Stimulated activated CD8-positive, alpha-beta memory T cell treated with anti-CD3 and anti-CD28 coated beads, Interleukin-15, amount 100 ng/mL, for 4 hours (primary cell): ENCODE measurements at places on chromosomes 7 and 10.
A peak's percentile ranks its signal among the peaks of the same experiment; 100 is the strongest.

GRCh38 chr10:124649214-124649613, 95.0 kb downstream of the FAM53B start:
- DNase-seq = no peak

DNA sequence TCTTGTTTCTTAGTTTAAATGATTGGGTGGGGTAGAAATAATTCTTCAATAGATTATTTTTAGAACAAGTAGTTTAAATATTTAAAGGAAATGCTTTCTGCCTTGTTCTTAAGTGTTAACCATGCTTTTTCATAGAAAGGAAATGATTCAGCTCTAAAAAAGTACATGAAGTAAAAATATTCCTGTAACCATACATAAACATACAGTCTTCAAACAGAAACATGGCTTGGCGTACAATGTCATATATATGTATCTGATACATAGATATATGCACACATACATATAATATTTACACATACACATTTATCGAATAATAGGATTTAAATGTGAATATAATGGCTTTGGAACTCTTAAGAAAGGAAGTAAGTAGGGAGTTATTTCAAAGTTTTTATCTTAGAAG, 84.4 kb downstream of the RUNDC3B start:
- DNase-seq = no peak

GRCh38 chr10:111709603-111710002, 474.0 kb downstream of the GPAM start:
- no peak for DNase-seq

DNA sequence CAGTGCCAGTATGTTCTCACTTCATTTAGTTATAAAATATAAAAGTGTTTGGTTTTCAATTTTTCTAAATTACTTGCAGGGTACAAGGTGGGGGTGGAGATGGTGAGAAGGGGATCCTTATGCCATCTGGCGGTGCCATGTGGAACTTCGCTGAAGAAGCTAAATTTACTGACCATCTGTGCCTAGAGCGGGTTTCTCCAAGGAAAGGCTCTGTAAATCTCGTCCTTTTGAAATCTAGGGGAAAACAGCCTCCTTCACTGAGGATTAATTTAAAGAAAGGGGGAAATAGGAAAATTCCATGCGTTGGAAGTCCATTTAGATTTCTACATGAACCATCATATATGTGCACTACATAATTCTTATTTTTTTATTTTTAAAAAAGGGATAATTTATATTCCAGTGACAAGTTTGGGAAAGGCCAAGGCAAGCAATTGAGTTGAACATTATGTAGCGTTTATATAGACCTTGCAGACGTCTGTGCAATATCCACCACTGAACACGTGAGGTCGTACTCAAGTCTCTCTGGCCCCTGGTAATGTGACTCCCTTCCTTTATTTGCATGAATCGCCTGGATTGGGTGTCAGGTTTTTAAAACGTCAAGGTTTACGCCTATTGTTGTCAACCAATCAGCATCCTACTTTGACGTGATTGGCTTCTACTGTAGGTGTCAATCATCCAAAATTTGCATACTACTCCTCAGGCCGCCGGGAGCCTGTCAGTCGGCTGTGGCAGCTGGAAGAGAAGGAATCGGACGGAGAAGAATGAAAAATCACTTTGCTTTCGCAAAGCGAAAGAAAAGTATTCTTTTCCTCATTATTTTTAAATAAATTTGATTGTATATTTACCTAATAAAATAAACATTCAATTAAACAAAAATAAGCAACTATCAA, 297.1 kb upstream of the NFE2L3 start:
- DNase-seq = no peak

DNA sequence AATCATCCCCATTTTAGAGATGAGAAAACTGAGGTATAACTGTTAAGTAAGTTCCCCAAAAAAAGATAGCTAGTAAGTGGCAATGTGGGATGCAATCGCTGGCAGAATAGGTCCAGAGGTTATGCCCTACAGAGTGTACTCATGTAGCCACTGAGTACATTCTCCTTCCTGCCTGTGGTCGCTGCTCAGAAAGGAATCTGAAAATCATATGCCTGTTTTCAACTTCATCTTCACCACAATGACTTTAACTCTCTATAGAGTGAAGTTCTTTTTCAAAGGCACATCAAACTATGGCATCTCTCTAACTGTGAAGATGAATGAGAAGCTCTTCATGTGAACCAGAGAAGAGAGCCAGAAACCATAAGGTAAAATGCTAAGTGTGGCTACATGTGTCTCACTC, 162.2 kb upstream of the SLC25A13 start:
- DNase-seq = no peak

GRCh38 chr7:123939784-123940183, 14.7 kb downstream of the SPAM1 start:
- DNase-seq = no peak

- DNase-seq = no peak
These were observed 15.2 kb upstream of the LAMB4 start for GRCh38 chr7:108145401-108145800.

- DNase-seq = no peak
These were observed 1396.5 kb upstream of the CELF2 start for GRCh38 chr10:9621216-9621615.

DNA sequence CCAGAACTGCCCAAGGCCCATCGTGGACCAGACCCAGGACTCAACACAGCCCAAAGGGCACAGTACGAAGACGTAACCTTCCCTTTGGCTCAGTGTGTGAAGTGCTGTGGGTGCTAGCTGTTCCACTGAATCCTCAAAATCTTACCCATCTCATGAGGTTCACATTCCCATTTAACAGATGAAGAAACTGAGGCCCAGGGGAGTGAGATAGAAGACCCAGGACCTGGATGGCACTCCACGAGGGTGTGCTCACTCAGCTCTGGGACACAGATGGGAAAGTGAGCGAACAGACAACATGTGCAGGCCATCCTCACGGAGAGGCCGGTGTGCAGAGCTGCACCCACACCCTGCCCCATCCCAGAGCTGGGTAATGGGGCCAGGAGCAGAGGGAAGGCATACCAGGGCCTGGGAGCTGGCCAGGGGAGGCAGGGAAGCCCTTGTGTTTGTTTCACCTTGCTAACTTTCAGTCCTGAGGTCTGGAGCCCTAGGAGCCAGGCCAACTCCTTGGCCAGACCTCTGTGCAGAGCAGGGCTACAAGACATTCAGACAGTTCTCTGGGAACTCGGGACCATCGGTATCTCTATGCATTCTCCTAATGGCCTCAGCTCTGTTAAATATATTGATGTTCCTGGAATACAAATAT, 100.3 kb upstream of the ZMIZ1 start:
- no peak for DNase-seq

DNA sequence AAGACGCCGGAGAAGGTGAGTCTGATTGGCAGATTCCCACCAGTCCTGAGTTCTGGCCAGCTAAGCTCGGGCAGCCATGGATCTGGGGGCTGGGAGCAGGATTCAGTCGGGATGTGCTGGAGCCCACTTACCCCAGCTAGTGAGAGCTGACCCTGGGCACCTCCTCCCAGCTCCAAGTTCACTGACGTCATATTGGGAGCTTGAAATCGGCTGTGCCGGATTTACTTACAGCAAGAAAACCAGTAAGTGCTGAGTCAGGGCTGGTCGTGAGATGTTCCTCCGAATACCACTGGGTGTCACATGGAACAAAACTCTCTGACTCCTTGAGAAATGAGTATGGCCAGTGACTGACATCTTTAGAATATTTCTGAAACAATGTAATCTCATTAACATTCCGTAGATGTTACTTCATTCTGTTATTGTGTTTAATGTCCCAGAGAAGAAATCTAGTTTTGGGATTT, 621.2 kb downstream of the SDK1 start:
- DNase-seq = no peak

GRCh38 chr10:77877441-77878344, 48.9 kb downstream of the DLG5 start:
- peak; percentile 29 for DNase-seq

DNA sequence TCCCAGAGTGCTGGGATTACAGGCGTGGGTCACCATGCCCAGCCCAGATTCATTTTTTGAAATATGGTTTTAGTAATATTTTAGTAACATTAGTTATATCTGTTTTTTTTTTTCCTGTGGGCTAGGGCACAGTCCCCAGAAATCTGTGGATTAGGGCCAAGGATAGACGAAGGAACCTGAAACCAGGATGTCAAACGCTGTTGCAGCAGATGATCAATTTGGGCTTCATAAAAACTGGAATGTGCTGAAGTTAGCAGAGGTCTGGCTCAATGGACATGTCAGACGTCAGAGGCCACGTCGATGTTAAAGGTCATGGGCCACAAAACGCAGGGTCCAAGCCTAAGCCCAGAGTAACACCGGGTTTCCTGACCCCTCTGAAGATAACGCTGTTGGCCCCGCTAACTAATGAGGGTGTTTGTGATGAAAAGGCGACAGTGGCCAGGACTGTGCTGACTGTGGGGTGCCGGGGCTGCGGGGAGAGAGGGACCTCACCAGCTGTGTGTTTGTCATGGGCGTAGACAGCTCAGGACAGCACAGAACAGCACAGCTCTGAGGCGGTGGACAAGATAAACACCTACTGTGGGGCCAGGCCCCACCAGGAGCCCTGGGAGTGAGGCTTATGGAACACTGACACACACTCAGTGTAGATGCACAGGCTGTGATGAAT, 23.8 kb upstream of the GTPBP4 start:
- DNase-seq = no peak

GRCh38 chr7:16592395-16592794, 53.2 kb downstream of the ANKMY2 start:
- DNase-seq = no peak

DNA sequence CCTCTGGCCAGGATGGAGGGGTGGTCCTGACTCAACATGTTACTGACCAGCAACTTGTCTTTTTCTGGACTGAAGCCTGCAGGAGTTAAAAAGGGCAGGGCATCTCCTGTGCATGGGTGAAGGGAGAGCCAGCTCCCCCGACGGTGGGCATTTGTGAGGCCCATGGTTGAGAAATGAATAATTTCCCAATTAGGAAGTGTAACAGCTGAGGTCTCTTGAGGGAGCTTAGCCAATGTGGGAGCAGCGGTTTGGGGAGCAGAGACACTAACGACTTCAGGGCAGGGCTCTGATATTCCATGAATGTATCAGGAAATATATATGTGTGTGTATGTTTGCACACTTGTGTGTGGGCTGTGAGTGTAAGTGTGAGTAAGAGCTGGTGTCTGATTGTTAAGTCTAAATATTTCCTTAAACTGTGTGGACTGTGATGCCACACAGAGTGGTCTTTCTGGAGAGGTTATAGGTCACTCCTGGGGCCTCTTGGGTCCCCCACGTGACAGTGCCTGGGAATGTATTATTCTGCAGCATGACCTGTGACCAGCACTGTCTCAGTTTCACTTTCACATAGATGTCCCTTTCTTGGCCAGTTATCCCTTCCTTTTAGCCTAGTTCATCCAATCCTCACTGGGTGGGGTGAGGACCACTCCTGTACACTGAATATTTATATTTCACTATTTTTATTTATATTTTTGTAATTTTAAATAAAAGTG, 6.0 kb downstream of the PLAU start:
- DNase-seq = no peak

GRCh38 chr10:67763499-67764011, 67.6 kb upstream of the CTNNA3 start:
- DNase-seq = peak; percentile 61

GRCh38 chr10:48798481-48799254, 114.0 kb downstream of the WDFY4 start:
- no peak for DNase-seq

GRCh38 chr10:20975236-20975635, 78.1 kb upstream of the NEBL start:
- no peak for DNase-seq
